ENCODE measurements at places on chromosomes 6 and 20. TPM values are rescaled to one million over a fixed set of nuclear protein-coding genes. Genes with fewer than 3 reads are reported as not detected.

The PDE7B gene
- total RNA-seq, result 10.3 TPM

DNA sequence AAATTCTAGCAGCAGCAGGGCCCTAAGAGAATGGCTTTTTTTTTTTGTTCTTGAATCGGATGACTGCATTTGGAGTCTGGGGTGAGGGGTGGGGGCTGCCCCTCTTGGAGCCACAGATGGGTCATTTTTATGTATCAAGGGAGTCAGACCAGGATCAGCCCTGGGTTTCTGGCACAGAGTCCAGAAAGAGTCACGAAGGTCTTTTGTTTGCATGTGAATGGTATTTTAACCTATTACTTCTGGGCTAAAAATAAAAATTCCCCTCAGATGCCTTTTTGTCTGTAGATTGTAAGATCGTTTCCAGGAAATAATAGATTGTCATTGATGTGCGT lies 72.5 kb downstream of the PHACTR3 start:
- DNase-seq, result no peak

GRCh38 chr6:82780334-82780733 lies 285.3 kb downstream of the UBE3D start:
- DNase-seq, result no peak

DNA sequence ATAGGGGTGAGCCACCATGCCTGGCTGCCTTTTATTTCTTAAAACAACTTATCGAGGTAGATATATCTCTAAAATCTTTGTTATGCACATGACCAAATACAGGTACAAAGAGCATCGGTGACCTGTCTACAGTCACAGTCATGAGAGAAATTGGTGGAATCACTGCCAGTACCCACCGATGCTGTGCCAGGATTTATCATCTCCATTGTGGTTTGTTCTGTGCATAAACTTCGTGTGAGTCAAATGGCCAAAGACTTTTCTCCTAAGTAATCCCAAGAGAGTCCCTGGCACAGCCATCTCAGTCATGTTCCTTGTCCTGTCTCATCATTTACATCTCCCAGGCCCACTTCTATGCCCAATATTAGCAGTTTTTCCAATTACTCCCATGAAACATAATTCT lies 9.0 kb downstream of the GSTA3 start:
- DNase-seq, result no peak

GRCh38 chr6:114024746-114025145 lies 53.8 kb upstream of the HDAC2 start:
- DNase-seq, result no peak

DNA sequence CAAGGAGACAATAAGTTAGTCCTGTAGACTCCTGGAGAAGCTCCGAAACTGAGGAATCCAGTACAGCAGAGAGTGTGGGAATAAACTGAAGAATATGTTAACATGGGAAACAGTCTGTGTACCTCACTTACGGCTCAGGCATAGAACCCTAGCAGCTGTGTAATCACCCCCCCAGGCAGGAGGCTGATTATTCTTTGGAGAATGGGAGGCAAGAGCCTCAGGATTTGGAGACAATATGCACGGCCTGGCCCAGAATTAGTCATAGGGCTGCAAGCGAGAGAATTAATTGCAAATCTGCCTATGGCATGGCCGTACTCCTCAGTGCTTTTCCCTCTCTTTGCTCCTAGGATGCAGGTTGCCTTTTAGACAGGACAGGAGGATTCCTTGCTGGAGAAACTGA lies 27.5 kb upstream of the FYN start:
- DNase-seq, result no peak

DNA sequence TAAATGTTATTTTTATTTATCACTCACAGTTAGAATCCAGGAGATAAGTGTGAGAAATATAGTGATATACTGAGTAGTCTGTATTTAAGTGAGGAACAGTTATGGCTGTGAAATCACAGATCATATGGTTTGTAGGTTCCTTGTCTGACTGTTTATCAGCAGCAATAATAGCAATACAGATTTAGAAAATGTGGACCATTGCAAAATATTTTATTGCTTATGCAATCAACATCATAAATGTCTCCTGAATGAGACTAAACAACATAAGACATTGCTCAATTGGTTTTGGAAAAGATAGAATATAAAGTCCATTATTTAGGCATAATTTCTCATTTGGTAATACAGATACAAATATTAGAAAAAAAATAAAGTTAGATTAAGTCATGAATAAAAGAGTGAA lies 43.7 kb downstream of the CCDC170 start:
- no peak for DNase-seq
